ENCODE measurements at places on chromosomes 6 and 20.

DNA sequence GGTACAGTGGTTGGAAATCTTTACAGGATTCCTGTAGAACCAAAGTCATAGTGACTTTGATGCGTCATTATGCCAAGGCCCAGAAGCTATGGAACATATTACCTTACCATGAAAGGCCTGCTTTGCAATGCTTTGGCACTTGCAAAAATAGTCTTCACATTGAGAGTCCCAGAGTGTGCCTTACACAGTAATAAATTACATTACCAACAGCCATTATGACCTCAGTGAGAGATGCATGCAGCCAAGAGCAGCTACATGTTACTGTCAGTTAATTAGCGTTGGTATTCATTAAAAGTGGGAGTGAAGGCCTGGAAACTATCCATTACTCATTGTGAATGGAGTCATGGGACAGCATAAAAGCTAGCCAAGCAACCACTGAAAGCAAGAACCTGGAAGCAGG, 39.2 kb upstream of the HDDC2 start:
- no peak for DNase-seq

DNA sequence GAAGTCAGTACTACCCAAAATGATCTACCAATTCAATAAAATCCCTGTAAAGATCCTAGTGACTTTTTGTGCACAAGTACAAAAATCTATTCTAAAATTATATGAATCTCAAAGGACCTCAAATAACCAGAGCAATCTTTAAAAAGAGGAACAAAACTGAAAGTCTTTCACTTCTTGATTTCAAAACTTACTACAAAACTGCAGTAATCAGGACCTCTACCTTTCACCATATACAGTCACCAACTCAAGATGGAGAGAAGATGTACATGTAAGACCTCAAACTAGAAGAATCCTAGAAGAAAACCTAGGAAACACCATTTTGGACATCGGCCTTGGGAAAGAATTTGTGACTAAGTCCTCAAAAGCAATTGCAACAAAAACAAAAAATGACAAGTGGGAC, 109.5 kb upstream of the CD93 start:
- DNase-seq = no peak

DNA sequence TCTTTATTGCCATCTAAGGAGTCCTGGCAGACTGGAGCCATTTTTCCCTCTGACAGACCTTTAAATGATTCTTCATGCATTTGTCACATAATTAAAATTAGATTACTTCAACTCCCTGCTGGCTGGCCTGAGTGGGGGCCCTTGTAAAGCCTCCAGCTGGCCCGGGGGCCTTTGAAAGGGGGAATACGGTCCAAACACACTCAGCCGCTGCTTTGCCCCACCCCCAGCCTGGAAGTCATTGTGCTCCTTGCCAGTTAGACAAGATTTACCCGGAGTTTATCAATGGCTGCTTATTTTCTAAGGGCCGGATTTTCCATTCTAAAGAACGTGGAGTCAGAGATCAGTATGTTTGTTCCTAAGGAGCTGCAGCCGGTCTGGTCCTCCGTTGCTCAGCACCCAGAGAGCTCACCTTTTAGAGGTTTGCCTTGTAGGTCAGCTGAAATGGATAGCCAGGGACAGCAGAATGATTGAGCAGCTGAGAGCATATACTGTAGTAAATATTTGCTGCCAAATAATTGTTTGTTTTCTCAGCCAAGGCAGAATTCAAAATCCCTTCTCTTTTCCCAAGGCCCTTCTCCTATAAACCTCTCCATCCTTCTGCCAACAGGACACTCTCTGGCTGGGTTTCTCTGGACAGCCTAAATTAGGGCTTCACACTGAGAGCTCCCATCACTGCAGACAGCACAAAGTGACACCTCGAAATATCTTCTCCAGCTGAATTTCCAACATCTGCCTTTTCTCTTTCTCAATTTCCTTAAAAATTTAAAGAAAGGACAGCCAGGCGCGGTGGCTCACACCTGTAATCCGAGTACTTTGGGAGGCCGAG, 68.4 kb upstream of the RBM24 start:
- peak; percentile 12 for DNase-seq

DNA sequence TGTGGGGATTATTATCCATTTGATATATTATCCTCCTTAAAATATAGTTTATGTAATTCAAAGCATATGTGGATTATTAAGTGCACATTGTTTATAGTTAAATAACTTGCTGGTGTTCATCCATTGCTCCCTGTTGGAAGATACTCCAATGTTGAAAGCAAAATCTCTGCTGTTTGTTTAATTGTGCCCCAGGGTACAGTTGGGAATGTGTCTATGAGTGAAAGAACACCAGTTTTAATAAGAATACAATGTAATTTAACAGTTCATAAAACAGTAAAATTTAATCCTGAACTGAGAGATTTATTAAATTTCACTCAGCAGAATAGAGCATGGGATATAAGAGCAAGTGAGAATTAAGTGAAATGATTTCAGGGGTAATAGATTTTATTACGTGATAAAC, 364.9 kb downstream of the GRIK2 start:
- DNase-seq = no peak

DNA sequence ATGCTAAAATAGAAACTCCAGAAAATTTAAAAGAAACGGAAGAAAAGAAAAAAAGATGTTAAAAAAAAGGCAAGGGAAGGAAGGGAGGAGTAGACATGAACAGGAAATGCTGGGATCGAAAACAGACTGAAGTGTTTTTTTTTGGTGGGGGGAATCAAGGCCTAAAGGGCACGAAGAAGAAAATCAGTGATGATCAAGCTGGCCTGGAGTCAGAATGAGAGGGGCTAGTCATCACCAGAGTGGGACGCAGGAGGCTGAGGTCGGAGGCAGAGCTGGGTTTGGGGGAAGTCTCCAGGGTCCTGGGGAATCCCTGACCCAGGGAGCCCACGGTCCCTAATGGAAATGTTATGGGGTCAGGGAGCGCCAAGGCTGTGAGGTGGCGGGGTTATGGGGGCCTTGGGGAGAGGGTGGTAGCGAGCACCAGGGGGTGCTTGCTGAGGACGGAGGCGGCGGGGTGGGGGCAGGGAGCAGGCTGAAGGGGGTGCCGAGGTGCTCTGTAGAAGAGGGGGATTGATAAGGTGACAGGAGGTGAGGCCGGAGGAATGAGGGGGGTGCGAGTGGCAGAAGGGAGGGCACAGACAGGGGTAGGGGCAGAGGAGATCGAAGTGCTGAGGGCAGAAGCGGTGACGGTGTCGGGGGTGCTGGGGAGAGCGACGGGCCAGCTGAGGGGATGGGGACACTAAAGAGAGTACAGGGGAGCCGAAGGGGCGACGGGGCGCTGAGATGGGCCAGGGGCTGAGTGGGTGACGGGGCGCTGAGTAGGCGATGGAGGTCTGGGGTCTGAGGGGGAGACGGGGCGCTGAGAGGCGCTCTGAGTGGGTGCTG, 684 bp downstream of the ZNFX1 start:
- peak; percentile 28 for DNase-seq

- DNase-seq = no peak
Observed at GRCh38 chr6:142026471-142026870, 106.3 kb upstream of the GJE1 start.

- DNase-seq = no peak
Observed at GRCh38 chr6:106318061-106318460, 7.5 kb downstream of the ATG5 start.

- no peak for DNase-seq
Observed at GRCh38 chr6:90136176-90136575, 160.5 kb downstream of the BACH2 start.

- DNase-seq = no peak
Observed at GRCh38 chr6:52965380-52965779, 29.7 kb downstream of the GSTA4 start.

DNA sequence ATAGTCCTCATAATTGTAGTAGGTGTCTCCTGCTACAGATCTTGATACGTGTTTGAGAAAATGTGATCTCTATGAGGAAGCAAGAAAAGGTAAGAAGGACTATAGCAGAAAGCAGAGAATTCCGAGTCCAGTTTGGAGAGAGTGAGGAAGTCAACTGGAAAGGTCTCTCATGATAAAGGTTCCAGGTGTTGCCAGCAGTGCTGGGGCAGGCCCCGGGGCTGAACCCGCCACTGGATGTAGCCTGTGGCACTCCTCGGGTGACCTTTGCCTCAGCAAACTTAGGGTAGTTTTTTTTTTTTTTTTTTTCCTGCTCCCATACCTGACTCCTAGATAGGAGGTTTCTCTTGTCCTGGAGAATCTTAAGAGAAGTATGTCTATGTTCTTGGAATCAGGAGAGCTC, 62.8 kb downstream of the FAM120B start:
- DNase-seq = no peak

GRCh38 chr20:8144282-8145245, 12.5 kb downstream of the PLCB1 start:
- no peak for DNase-seq

DNA sequence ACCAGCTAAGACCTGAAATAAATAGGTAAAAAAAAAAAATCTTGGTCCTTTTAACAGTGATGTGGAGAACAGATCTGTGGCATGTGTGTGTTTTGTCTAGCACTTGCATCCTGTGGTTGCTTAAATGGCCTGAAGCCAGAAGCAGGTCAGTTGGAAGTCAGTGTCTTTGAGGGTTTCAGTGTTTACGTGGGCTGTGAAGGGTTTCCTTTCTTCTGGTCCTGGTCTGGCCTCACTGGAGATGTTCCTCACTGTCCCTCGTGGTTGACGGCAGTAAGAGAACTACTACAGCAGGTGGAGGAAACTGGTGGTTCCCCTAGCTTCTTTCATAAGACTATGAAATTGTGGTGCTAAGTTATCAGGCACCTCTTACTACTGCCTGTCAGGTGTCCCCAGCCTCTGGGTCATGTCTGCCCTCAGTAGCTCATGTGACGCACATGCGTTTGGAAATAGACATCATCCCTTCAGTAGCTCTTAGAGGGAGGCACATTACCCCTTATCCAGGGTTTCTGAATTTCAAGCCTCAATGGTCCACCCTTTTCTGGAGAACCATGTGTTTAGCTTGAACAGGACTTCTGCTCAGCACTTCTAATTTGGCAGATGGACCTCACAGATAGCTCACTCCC, 59.4 kb upstream of the SCP2D1 start:
- DNase-seq = no peak

GRCh38 chr20:16011519-16011918, 561.7 kb downstream of the KIF16B start:
- DNase-seq = no peak

- no peak for DNase-seq
Observed at GRCh38 chr6:100177956-100178355, 183.9 kb upstream of the MCHR2 start.

DNA sequence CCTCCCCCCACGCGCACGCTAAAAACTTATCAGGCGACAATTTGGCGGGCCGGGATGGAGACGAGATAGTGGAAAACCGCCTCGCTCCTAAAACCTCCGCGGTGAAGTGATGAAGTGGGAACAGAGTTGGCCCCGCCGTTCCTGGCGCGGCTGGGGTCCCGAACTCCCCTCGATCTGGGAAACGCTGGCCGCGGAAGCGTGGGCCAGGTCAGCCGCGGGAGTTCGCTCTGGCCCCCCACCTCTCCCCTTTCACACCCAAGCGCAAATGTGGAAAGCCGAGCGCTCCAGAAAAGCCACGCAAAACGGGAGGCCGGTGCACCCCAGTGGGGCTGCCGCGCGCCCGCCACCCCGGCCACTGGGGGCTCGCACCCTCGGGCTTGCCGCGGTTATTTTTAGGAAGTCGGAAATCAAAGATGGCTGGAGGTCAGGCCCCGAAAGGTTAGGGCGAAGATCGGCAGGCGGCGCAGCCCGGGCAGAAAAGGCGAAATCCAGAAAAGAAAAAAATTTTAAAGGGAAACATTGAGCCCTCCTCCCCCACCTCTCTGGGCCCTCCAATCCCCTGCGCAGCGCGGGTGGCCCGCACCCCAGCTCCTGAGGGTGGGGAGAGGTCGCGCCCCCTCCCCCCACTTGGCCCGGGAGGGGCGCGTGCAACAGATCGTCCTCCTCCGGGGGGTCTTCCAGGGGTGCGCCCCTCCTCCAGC, 1.0 kb downstream of the SALL4 start:
- no peak for DNase-seq

DNA sequence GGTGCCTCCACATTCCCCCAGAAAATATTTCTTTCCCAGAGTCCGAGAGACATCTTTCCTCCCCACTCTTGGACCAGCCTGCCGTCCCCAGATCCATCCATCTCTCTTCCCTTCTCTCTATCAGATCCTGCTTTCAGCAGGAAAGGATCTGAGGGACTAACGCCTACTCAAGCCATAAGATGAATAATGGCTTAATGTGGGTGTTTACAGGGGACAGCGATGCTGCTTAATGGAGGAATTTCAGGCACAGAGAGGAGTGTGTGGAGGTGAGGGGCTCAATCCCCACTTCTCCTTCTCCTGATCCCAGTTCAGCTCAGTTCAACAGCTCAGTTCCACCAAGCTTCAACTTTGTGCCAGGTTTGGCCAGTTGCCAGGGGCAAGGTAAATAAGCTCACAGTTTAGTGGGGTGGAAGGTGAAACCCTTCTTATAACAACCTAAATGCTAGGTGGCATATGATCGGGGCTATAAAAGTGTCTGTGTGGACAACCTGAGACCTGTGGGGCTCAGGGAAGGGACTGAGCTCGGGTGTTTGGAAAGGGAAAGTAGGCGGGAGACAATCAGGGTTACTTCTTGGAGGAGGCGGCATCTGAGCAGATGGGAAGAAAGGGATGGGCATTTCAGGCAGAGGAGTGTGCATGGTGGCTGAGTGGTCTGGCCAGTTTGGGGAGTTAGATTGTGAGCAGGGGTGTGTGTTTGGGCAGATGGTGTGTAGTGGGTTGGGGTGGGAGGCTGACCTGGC, 55.8 kb downstream of the CDH22 start:
- DNase-seq = no peak

GRCh38 chr20:62367136-62367632, at the start of gene LAMA5:
LAMA5 (minus strand) TSS chr20:62367312; CDS start chr20:62367245, 67 bp downstream.
- peak; percentile 88 for DNase-seq

DNA sequence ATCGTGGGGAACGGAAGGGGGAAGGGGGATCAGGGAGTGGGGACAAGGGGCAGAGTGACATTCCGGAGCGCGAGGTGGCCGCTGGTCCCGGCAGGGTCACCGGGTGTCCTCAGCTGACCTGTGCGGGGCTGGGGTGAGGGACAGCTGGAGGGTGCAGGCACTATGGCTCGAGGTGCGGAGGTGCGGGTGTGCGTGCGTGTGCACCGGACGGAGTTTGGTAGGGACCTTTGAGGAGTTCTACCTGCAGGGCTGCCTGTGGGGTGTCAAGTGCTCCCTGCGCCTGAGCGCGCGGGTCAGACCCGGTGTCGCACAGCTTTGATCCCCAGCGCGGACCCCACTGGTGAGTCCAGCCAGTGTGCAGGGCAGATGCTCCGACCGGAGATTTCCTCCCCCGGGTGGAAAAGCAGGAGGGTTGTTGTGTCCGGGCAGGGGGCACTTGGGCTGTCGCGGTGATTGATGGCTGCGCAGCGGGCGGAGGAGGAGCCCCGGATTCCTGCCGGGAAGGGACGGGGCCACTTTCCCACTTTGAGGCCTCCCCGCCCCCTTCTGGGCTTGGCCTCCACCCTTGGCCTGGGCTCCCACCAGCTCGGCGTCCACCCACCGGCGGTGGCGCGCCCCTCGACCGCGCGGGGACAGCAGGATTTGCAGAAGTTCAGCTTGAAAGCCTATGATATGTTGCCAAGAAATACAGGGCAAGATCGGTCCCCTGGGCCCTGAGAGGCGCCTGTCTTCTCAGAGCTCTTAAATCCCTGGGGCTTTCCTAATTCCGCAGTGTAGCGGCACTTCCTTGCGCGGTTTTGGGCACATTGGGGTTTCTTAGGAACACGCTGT, 658 bp downstream of the RIN2 start:
- peak; percentile 68 for DNase-seq

GRCh38 chr6:128415387-128415786, 105.0 kb downstream of the PTPRK start:
- no peak for DNase-seq

- no peak for DNase-seq
Observed at GRCh38 chr6:163354761-163355425, 59.6 kb upstream of the QKI start.

GRCh38 chr6:41278699-41279405, 7.6 kb downstream of the TREM1 start:
- peak; percentile 80 for DNase-seq

All from iPS-NIHi11 (cell line).